ENCODE measurements at places on chromosomes 1 and 21.

GRCh38 chr1:84107955-84108354 is 36.1 kb upstream of the PRKACB start:
- no peak overlapping the region for H3K27ac ChIP-seq
- H3K27me3 ChIP-seq, result no peaks in the 10 kb centered on the region
- no peak overlapping the region for H3K4me3 ChIP-seq
- peaks cover 3% of the 10 kb centered on the region for H3K4me1 ChIP-seq
- DNase-seq, result no peak

GRCh38 chr1:203681739-203682138 is 55.1 kb downstream of the ATP2B4 start:
- H3K4me1 ChIP-seq, result no peaks in the 10 kb centered on the region
- H3K4me3 ChIP-seq, result no peak overlapping the region
- no peak for DNase-seq
- H3K36me3 ChIP-seq, result no peaks in the 10 kb centered on the region
- no peaks in the 10 kb centered on the region for H3K27me3 ChIP-seq

DNA sequence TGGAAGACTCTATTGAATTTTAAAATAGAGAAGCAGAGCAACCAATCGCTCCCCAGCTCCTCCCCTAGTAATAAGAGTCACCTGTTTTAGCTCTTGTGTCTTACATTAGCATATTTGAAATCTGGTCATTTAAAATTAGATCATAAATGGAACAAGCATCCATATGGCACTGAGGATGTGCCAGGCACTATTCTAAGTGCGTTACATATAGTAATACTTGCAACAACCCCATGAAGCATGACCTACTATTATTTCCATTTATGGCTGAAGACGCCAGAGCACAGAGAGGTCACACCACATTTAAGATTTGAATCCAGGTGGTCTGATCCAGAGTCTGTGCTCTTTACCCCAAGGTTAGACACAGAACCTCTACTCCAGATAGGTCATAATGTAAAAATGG is 82.0 kb upstream of the HIVEP3 start:
- no peaks in the 10 kb centered on the region for H3K27me3 ChIP-seq
- H3K36me3 ChIP-seq, result no peaks in the 10 kb centered on the region
- no peak for DNase-seq
- H3K4me3 ChIP-seq, result no peak overlapping the region
- H3K27ac ChIP-seq, result no peak overlapping the region

DNA sequence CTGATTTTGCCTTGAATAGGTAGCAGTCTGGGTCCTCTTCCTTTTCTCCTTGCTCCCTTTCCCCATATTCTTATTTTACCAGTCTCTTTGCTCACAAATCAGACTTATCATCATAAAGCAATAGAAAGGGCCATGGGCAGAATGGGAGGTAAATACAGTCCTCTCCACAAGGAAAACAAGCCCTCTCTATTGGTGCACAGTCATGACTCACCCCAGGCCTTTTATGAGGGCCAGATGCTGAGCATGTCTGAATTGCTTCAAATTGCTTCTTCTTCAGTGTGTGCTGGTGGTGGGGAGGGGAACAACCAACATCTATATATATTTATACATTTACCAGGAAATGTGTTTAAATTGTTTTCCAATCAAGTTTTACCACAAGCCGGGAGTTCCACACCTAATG is 75.2 kb downstream of the GFI1 start:
- no peaks in the 10 kb centered on the region for H3K27me3 ChIP-seq
- no peaks in the 10 kb centered on the region for H3K4me1 ChIP-seq
- no peak overlapping the region for H3K4me3 ChIP-seq
- no peaks in the 10 kb centered on the region for H3K36me3 ChIP-seq
- DNase-seq, result no peak
- no peak overlapping the region for H3K27ac ChIP-seq
